ENCODE measurements at places on chromosomes 11 and 22. TPM values are rescaled to one million over a fixed set of nuclear protein-coding genes. Genes with fewer than 3 reads are reported as not detected.

Gene F2
- total RNA-seq: not detected

Gene OR51F1
- total RNA-seq: not detected

Gene ZW10
- total RNA-seq: 27.2 TPM

Gene TRMT2A
- total RNA-seq: 30.6 TPM

Gene MFRP
- not detected for total RNA-seq

Gene ZNF215
- 3.9 TPM for total RNA-seq

Gene CASTOR1
- 7.4 TPM for total RNA-seq

Gene DEUP1
- 0.65 TPM for total RNA-seq

Gene PLAAT2
- total RNA-seq: not detected

Gene PLEKHA7
- 0.65 TPM for total RNA-seq

Gene HTR3B
- not detected for total RNA-seq

Gene PDGFD
- 2.3 TPM for total RNA-seq

Data from articular chondrocyte of knee joint (primary cell).